Smooth muscle cell of trachea (primary cell): ENCODE measurements at places on chromosomes 6 and 20. TPM values are rescaled to one million over a fixed set of nuclear protein-coding genes. Genes with fewer than 3 reads are reported as not detected.

The EDN1 gene
- total RNA-seq = 0.33 and 0.87 TPM in 2 replicates

The WDR27 gene
- total RNA-seq = 23.3 and 29.7 TPM in 2 replicates

The HLA-DQB2 gene
- not detected in 2 replicates for total RNA-seq

The TCF15 gene
- not detected in 2 replicates for total RNA-seq

The CUTA gene
- total RNA-seq = 125 and 147 TPM in 2 replicates
